Right atrium auricular region (tissue), 2 donors: ENCODE measurements at places on chromosomes 12 and 14. TPM values are rescaled to one million over a fixed set of nuclear protein-coding genes. Genes with fewer than 3 reads are reported as not detected.

GRCh38 chr12:6769666-6770065 lies 2.7 kb upstream of the LAG3 start:
- no peak for DNase-seq

GRCh38 chr12:6088921-6089747 lies 35.3 kb downstream of the VWF start:
- no peak for DNase-seq

DNA sequence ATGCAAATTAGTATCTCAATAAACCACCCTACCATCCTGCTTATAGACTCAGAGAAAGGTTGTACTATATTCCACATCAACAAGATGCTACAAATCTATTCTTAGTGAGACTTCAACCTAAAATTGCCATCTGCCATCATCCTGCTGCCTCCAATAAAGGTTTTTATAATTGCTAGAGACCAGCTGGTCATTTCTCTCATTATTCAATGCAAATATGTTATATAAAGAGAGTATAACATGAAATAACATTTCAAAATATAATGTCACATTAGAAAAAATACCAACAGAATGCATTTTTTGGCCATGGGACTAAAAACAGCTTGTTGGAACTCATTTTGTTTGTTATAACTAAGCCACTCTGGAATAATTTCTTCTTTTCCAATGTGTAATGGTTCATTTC lies 247.3 kb downstream of the LRIG3 start:
- DNase-seq = no peak

- no peak for DNase-seq
Observed at GRCh38 chr12:77521508-77522115, 309.1 kb upstream of the NAV3 start.

DNA sequence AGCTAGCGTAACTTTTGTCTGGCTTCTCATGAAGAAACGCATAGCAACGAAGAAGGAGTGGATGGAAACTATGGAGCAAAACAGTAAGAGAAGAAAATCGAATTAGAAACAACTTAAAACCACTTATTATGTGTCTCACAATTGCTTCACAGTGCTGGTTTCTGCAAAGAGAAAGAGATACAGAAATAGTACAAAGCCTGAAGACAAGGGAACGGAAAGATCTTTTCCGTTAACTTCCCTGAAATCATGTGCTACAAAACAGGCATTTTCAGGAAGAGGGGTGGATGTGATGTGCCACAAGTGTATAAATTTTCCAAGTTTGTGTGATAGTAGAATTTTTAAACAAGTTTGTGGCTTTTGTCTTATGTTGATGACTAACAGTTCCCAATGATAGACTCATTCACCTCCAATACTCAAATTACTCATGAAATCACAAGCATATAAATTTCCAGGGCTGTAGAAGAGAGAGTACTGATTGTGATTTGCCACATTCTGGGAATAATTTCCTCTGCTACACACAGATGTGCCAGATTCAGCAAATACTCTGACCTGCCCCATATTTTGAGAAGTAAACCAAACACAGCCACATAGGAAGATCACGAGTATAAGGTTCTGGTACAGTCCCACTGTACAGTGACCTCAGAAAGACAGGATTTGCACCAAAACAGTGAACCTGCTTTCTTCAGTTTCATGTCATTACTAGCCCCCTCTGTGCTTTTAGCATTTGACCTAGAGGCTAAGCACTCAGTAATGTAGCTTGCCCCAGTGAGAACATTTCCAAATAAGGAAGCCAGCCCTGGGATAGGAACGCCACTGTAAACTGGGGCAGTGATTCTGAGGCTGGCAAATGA lies 41.4 kb upstream of the PPFIA2 start:
- no peak for DNase-seq

- DNase-seq = no peak
Observed at GRCh38 chr12:132338781-132339180, 9.4 kb upstream of the GALNT9 start.

DNA sequence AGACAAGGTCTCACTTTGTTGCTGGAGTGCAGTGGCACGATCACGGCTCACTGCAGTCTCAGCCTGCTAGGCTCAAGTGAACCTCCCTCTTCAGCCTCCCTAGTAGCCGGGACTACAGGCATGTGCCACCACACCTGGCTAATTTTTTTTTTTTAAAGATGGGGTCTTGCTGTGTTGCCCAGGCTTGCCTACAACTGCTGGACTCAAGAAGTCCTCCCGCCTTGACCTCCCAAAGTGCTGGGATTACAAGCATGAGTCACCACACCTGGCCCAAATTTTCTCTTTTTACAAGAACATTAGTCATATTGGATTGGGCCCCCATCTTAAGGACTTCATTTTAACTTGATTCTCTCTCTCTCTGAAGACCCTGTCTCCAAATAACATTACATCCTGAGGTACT lies 7.0 kb upstream of the HECTD4 start:
- no peak for DNase-seq

EP400 gene
- total RNA-seq = 15.5 TPM

MFAP5 gene
- 104 TPM for total RNA-seq

DEGS2 gene
- not detected for total RNA-seq

ANKS1B gene
- total RNA-seq = 3.1 TPM

PABPN1 gene
- 26.0 TPM for total RNA-seq

KERA gene
- total RNA-seq = not detected
